Glutamatergic neuron (in vitro differentiated cells): ENCODE measurements at places on chromosomes 16 and 17.

GRCh38 chr16:56787167-56787566 is 57.2 kb downstream of the NUP93 start:
- no peak for DNase-seq
- peak overlapping the region; percentile 73 for H3K27ac ChIP-seq
- H3K27me3 ChIP-seq, result no peaks in the 10 kb centered on the region
- peak overlapping the region; percentile 27 for H3K4me3 ChIP-seq
- no peaks in the 10 kb centered on the region for H3K36me3 ChIP-seq
- H3K4me1 ChIP-seq, result peaks cover 47% of the 10 kb centered on the region

DNA sequence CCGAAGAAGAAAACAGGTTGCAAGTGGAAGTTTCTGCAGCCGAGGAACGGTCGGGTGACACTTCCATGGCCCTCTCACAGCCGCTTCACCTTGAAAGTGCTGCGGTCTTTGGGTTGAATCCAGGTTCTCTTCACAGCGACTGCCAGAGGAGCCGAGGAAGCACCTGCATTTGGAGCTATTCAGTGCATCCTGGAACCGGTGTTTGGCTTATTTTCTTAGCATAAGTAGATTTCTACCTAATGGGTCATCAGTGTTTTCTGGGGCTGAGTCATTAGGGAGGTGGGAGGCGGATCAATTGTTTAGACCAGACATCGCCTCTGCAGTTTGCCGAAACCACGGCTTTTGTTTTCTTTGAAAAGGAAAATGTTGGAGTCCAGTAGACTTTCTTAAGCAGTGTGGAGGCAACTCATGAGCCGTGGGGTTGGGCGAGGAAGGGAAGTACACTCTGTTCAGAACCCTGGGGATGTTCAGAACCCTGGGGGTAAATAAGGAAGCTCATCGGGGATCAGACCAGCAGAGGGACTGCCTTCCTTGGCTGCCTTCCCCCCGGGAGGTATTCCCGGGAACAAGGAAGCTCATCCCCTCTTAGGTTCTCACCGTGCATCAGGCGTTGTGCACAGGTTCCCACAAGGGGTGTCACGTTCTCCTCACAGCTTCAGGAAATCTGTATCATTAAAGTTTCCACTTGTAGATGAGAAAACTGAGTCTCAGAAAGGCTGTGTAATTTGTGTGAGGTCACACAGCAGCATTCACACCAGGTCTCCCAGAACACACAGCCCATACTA is 361.5 kb downstream of the SNX29 start:
- peaks cover 6% of the 10 kb centered on the region for H3K4me1 ChIP-seq
- no peak overlapping the region for H3K27ac ChIP-seq
- H3K36me3 ChIP-seq, result no peaks in the 10 kb centered on the region
- no peak overlapping the region for H3K4me3 ChIP-seq
- no peak for DNase-seq
- peaks cover 3% of the 10 kb centered on the region for H3K27me3 ChIP-seq

DNA sequence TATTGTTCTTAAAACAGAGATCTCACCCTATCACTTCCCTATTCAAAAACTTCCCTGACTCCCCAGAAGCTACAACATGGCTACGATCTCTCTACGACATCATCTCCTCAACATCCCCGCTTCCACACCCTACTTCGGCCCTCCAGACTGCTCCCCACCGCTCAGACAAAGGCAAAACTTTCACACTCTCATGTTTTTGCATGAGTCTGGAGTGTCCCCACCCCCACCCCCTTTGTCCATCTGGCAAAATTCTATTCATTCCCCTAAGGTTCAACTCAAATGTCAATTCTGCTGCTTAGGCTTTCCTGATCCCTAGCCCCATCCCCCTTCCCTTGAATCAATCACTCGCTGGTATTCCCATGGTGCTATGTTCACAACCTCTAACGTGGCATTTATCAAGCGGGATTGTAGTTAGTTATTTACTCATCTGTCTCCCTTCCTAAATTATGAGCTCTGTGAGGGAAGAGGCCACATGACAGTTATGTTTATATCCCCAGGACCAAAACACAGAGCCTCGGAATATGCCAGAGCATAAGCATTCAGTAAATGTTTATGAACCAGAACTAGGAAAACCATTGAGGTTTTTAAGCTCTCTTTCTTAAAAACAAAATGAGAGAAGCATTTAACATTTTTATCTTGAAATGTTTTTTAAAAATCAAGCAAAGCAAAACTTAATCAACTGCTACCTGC is 55.9 kb downstream of the STX8 start:
- H3K36me3 ChIP-seq, result no peaks in the 10 kb centered on the region
- peaks cover 32% of the 10 kb centered on the region for H3K4me1 ChIP-seq
- H3K27ac ChIP-seq, result peak overlapping the region; percentile 96
- H3K4me3 ChIP-seq, result peak overlapping the region; percentile 75
- peaks cover 2% of the 10 kb centered on the region for H3K27me3 ChIP-seq

DNA sequence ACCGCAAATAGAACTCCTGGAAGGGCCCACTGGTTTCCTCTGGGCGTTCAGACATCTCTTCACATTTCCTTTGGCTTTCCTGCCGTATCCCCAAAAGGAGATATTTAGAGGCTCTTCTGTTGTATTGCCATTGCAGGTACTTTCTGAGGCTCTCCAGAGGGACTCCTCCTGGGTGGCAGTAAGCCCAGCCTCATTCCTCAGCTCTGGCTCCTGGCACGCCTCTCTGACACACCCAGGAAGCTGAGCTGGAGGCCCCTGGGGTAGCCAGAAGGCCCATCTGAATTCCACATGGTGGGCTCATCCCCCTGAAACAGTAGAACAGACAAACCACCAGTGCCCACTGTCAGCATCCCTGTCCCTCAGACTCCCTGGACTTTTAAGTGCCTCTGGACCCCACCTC is 206.7 kb downstream of the PARN start:
- H3K4me1 ChIP-seq, result peaks cover 3% of the 10 kb centered on the region
- peaks cover 6% of the 10 kb centered on the region for H3K27me3 ChIP-seq
- H3K36me3 ChIP-seq, result no peaks in the 10 kb centered on the region

GRCh38 chr17:15475631-15476354 is 8.4 kb upstream of the CDRT4 start:
- H3K4me3 ChIP-seq, result no peak overlapping the region
- H3K27me3 ChIP-seq, result no peaks in the 10 kb centered on the region
- peaks cover 6% of the 10 kb centered on the region for H3K4me1 ChIP-seq
- no peaks in the 10 kb centered on the region for H3K36me3 ChIP-seq
- DNase-seq, result no peak

DNA sequence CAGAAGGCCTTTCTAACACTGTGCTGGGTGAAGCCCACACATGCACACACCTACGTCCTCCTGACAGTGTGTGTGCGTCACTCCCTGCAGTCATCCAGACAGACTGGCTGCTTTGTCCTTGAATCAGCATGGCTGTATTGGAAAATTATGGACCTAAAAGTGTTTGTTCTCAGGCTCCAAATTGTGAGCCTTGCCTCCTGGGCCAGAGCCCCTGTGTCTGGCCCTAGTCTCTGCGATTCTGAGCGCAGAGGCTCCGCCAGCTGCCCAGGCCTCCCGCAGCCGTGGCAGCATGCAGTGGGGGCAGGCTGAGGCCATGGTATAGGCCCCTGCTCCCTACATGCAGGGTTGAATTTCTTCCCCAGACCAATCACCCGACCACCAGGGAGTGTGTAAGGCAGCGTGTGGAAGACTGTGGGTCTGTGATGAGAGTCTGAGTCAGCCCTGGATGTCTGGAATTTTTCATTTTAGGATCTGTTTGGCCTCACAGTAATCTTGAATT is 166.9 kb downstream of the LGALS9B start:
- H3K4me3 ChIP-seq, result no peak overlapping the region
- peaks cover 2% of the 10 kb centered on the region for H3K27me3 ChIP-seq
- DNase-seq, result no peak
- no peak overlapping the region for H3K27ac ChIP-seq
- no peaks in the 10 kb centered on the region for H3K4me1 ChIP-seq
- H3K36me3 ChIP-seq, result peaks cover 15% of the 10 kb centered on the region

DNA sequence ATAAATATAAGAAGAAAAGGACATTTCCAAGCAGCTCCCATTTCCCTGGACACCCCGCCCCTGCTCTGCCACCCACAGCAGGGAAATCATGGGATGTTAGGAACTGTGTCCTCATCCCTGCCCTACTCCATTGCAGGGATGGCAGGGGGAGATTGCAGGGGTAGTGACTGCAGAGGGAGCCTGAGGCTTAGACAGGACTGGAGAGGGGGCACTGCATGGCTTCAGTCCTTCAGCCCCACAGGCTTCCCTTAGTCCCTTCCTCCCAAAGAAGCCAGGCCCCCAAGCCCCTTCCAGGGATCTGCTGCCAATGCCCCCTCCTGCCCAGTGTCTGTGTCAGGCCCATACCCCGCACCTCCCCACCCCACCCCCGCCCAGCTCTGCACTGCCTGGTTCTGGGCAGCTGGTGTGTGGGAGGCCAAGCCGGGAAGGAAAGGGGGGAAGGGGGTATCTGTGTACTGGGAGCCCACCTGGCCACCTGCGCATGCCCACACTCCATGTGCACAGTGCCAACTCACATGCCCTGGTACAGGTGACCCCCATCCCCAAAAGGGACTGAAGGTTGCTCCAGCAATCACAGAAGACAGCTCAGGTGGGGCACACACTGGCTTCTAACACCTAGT is 3.3 kb downstream of the RUNDC3A start:
- DNase-seq, result no peak
- H3K4me1 ChIP-seq, result peaks cover 39% of the 10 kb centered on the region
- H3K36me3 ChIP-seq, result peaks cover 11% of the 10 kb centered on the region
- H3K27ac ChIP-seq, result peak overlapping the region; percentile 89
- H3K27me3 ChIP-seq, result peaks cover 18% of the 10 kb centered on the region
- peak overlapping the region; percentile 94 for H3K4me3 ChIP-seq

GRCh38 chr17:59366773-59367656 is 35.6 kb downstream of the YPEL2 start:
- peak overlapping the region; percentile 46 for H3K4me3 ChIP-seq
- H3K4me1 ChIP-seq, result peaks cover 52% of the 10 kb centered on the region
- H3K36me3 ChIP-seq, result no peaks in the 10 kb centered on the region

DNA sequence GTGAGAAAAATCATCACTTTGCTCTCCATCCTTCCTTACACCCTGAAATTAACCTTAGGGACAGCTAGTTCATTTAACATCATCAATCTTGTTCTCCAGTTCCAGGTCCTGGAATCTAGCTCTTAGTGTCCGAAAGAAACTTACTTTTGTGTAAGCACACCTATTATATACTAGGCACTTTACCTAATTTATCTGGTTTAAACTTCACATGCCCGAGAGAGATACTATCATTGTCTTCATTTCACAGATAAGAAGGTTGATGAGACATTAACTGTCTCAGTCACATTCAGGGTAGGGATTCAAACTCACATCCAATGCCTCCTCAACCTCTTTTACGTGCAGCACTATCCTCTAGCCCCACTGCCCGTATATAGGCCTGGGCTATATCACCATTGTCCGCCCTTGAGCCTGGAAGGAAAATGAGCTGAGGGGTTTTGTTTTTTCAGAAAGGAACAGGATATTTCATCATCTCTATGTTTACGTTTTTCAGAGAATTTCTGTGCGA is 501 bp upstream of the AP2B1 start:
- H3K27ac ChIP-seq, result peak overlapping the region; percentile 100
- H3K27me3 ChIP-seq, result peaks cover 13% of the 10 kb centered on the region
- DNase-seq, result no peak
- peak overlapping the region; percentile 100 for H3K4me3 ChIP-seq
- no peaks in the 10 kb centered on the region for H3K36me3 ChIP-seq

- H3K27ac ChIP-seq, result no peak overlapping the region
- H3K4me1 ChIP-seq, result peaks cover 8% of the 10 kb centered on the region
- H3K36me3 ChIP-seq, result no peaks in the 10 kb centered on the region
- H3K4me3 ChIP-seq, result no peak overlapping the region
- H3K27me3 ChIP-seq, result peaks cover 5% of the 10 kb centered on the region
- no peak for DNase-seq
Measured at GRCh38 chr16:86910161-86910769, 331.9 kb downstream of the FOXL1 start.

DNA sequence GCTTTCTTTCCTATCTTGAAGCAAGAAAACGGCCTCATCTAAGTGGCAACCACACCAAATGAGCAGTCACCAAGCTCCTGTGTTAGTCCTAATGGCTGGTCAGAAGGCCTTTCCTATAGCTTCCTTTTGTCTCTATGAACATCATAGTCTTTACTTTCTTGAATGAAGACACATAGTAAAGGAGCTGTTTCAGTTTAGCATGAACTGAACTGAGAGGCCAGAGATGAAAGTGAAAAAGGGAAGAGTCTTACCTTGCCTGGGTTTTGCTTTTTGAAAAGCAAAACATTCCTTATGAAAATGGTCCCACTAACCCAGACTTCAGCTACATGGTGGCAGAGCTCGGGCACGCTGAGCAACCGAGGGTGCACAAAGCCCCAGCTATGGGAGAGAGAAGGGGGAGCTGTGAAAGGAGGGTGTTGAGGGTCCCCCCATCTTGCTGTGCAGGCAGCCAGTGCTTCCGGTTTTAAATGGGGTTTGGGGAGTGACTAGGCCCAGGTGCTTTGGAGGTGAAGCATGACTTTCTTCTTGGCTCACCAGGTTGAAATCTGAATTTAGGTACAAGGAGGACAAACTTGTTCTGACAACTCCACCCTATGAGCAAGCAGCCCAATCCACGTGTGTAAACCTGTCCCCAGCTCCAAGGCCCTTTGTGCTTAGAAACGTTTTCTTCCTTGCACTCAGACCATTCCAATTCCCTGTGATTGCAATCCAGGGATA is 9.1 kb upstream of the PSMC3IP start:
- H3K36me3 ChIP-seq, result no peaks in the 10 kb centered on the region
- H3K27ac ChIP-seq, result no peak overlapping the region
- H3K4me1 ChIP-seq, result no peaks in the 10 kb centered on the region

- no peak overlapping the region for H3K27ac ChIP-seq
- no peaks in the 10 kb centered on the region for H3K36me3 ChIP-seq
- no peak overlapping the region for H3K4me3 ChIP-seq
- DNase-seq, result no peak
Measured at GRCh38 chr17:69719474-69720048, 305.1 kb downstream of the MAP2K6 start.
